Activated T-cell treated with anti-CD3 and anti-CD28 coated beads, Interleukin-2, amount 50 U/mL, for 4 hours (primary cell): ENCODE measurements at places on chromosomes 12 and 14. TPM values are rescaled to one million over a fixed set of nuclear protein-coding genes. Genes with fewer than 3 reads are reported as not detected.

The CCDC38 gene
- total RNA-seq = not detected

The LRRC9 gene
- not detected for total RNA-seq

The ACOT4 gene
- total RNA-seq = 3.6 TPM

The SERPINA9 gene
- total RNA-seq = not detected

The SCN8A gene
- total RNA-seq = 0.46 TPM

The COX14 gene
- 46.5 TPM for total RNA-seq

DNA sequence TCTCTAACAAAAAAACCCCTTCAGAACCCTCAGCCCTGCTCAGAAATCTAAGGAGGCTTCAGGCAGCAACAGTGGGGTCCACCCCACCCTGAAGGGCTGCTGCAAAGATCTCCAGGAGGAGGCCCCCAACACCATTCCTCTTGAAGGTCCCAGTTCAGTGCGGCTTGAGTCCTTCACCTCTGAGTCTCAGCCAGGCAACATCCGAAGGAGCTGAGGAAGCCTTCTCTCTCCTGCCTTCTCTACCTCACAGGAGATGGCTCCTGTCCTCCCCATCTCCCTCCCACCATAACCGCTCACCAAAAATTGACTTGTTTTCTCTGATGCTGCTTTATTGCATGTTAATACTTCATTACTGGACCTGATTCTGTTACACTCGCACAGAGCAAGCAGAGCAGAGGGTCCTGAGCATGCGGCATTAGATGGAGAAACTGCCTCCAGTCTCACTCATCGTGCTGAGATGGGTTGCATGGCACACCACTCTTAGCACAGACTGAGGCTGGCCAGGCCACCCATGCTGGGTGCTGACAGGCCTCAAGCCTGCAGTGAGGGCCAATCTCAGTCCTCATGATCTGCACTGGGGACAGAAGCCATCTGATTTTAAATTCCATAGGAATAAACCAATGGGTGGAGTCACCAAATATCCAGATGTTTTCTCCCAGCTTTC is 224.8 kb downstream of the CACNA1C start:
- DNase-seq = no peak

DNA sequence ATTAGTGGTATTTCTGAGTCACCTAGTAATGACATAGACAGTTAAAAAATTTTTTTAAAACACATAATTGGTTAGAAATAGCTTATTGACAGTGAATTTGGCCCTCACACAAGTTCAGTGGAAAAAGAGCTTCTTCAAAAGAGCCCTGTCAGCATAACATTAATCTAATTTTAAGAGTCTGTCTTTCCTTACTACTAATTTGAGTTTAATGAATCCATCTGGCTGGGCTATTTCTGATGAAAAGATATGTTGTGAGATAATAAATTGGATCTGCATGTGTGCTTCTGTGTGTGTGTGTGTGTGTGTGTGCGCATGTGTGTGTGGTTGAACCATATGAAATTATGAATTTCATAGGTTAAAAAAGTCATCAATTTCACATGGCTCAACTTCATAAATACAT is 1045.2 kb downstream of the FLRT2 start:
- no peak for DNase-seq

- DNase-seq = no peak
Measured at GRCh38 chr12:83097643-83098342, 411.1 kb downstream of the TMTC2 start.

DNA sequence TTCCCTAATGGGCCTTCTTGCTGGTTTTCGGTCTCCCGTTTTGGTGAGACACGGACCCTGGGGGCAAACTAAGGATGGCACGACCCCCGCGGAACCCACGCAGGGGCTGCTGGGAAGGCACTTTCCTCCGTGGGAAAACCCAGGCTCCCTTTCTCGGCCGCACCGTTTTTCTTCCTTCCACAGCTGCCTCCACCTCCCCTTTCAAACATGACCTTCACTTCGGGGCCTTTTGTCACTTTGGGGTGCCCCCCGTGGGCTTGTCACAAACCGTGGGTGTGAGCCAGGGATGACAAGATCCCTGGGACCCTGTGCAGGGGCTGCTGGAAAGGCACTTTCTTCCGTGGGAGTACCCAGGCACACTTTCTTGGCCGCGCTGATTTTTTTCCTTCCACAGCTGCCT is 268.7 kb downstream of the ALG10 start:
- no peak for DNase-seq

DNA sequence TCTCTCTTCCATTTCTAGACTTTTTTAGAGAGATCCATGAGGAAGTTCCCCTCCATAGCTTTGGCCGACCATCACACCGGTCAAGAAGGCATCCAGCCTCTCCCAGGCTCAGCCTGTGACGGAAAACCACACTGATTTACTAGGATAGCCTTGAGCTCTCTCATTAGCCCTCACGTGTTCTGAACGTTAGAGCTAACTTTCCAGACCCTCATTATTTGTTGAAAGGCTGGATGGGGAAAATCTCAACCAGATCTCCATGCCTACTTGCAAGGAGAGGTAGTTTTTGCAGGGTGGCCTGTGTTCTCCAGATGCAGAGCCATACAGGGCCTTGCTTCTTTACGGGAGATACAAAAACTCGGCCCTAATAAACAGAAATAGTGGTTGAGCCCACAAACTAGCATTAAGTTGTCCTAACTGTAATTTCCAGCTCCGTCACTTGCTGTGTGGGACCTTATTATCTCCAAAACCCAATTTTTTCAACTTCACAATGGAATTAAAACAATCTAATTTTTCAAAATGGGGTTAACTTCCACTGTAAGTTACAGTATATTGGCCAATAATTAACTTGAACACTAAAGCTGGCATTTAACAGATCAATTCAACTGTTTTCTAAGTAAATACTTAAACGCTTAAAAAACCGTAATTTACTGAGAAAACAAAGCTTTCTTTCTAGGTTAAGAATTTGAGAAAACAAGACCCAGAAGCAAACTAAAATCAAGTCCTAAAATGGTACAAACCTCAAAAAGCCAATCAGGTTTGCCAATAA is 65.3 kb downstream of the KLHL28 start:
- no peak for DNase-seq
